Glomerular endothelial cell (primary cell): ENCODE measurements at places on chromosomes 11 and 22. TPM values are rescaled to one million over a fixed set of nuclear protein-coding genes. Genes with fewer than 3 reads are reported as not detected.

The OR9Q1 gene
- total RNA-seq: not detected in 2 replicates

The MS4A4E gene
- total RNA-seq: not detected in 2 replicates

The PRR5 gene
- 25.4 and 27.8 TPM in 2 replicates for total RNA-seq

The NUP160 gene
- total RNA-seq: 12.6 and 22.2 TPM in 2 replicates

The C11orf71 gene
- total RNA-seq: 3.5 and 7.1 TPM in 2 replicates

The LRRC32 gene
- total RNA-seq: 121 and 177 TPM in 2 replicates

The HEPACAM gene
- total RNA-seq: not detected in 2 replicates

The CRYBA4 gene
- not detected in 2 replicates for total RNA-seq

The SOX6 gene
- total RNA-seq: 0.24 and 0.29 TPM in 2 replicates

The EHBP1L1 gene
- 24.4 and 27.8 TPM in 2 replicates for total RNA-seq

The POLR2F gene
- total RNA-seq: 93.6 and 115 TPM in 2 replicates

The PRR33 gene
- not detected in 2 replicates for total RNA-seq

The FBLN1 gene
- 6.6 and 7.4 TPM in 2 replicates for total RNA-seq

The POGLUT3 gene
- total RNA-seq: 18.5 and 23.9 TPM in 2 replicates

The DNAJB7 gene
- total RNA-seq: not detected in 2 replicates

The MAJIN gene
- total RNA-seq: 0.68 TPM in 1 of 2 replicates, not detected in the other

The CCDC87 gene
- 0.18 and 0.73 TPM in 2 replicates for total RNA-seq

The NPAS4 gene
- not detected in 2 replicates for total RNA-seq

The BIK gene
- 0.58 and 2.5 TPM in 2 replicates for total RNA-seq

The OR51E2 gene
- total RNA-seq: 0.06 TPM in 1 of 2 replicates, not detected in the other

The ETS1 gene
- total RNA-seq: 107 and 169 TPM in 2 replicates

The RGL4 gene
- not detected in 2 replicates for total RNA-seq

The RNF141 gene
- total RNA-seq: 27.2 and 32.1 TPM in 2 replicates

The CDC42BPG gene
- total RNA-seq: 0.44 and 0.64 TPM in 2 replicates

The HBB gene
- total RNA-seq: not detected in 2 replicates

The PYGM gene
- total RNA-seq: not detected in 2 replicates

The CD248 gene
- total RNA-seq: 1.1 and 2.1 TPM in 2 replicates

The RASSF10 gene
- total RNA-seq: 0.23 and 0.34 TPM in 2 replicates

The FAM83F gene
- 0.05 and 0.18 TPM in 2 replicates for total RNA-seq

The CAVIN3 gene
- total RNA-seq: 365 and 424 TPM in 2 replicates

The MRTFA gene
- 64.6 and 91.6 TPM in 2 replicates for total RNA-seq

The MB gene
- not detected in 2 replicates for total RNA-seq
